ENCODE measurements at places on chromosomes 5 and 9.

DNA sequence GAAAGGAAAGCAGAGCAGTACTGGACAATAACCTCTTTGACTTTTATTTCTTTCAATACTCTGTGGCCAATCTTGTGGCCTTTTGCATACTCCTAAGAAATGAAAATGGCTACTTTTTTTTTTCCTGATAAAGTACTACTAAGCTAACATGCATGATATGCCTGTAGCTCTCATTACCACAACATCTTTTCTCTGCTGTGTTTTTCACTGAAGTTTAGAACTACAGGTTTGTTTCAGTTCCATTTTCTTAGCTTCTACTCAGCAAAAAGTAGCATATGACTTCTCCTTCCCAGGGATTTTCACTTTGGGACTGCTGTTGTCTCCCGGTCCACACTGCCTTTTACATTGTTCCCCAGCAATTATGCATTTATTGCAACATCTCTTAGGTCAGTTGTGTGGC is 204.0 kb downstream of the KCTD16 start:
- DNase-seq = no peak

- DNase-seq = no peak
These were observed 78.0 kb downstream of the AMBP start for GRCh38 chr9:114000063-114000454.

DNA sequence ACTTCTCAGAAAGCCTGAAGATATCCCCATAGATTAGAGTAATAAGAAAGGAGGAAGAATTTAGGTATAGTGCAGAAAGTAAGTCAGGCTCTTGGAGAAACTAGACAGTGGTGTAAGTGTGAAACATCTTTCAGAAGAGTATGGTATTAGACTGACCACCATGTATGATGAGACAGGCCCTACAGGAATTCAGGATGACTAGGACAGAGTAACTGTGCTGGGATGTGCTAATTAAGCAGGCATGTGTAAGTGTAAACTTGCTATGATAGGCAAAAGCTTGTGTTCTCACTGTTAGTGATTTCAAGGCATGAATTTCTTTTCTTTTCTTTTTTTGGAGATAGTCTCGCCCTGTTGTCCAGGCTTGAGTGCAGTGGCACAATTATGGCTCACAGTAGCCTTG is 70.8 kb downstream of the RAB24 start:
- DNase-seq = no peak

GRCh38 chr5:174533751-174534241 is 190.6 kb upstream of the MSX2 start:
- DNase-seq = no peak

GRCh38 chr9:112112941-112113681 is 62.0 kb downstream of the SUSD1 start:
- no peak for DNase-seq

- DNase-seq = no peak
These were observed 322.4 kb upstream of the CCNG1 start for GRCh38 chr5:163115011-163115410.

DNA sequence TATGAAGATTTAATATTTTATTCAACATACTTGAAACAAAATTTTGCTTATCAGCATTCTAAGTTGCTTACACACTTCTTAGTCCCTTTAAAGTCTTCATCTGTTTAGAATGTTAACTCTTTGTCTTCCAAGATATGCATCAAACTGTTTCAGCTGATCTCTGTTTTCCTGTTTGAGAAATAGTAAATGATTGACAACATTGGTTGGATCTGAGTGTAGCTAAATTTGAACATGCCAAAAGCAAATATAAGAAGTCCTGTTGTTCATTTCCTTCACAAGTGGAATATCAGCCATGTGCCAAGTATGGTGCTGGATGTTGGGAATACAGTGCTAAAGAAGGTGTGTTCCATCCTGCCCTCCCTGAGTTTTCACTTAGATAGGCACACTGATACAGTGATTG is 430.4 kb downstream of the EBF1 start:
- no peak for DNase-seq

DNA sequence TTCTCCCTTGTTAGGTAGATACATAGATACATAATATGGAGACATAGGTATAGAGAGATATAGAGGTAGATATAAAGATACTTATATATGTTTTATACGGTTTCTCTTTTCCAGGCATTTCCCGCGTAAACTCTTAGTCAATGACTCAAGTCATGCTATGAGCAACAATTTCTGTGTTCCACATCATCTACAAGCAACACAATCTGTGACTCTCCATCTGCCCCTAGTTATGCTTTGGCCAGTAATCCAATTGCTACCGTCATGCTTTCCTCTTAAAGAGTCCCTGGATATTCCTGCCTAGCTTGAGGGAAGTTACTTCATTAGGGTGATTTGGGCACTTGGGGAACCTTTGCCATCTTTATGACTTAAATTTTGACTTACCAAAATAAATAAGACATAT is 129.0 kb upstream of the ADAMTS16 start:
- no peak for DNase-seq

DNA sequence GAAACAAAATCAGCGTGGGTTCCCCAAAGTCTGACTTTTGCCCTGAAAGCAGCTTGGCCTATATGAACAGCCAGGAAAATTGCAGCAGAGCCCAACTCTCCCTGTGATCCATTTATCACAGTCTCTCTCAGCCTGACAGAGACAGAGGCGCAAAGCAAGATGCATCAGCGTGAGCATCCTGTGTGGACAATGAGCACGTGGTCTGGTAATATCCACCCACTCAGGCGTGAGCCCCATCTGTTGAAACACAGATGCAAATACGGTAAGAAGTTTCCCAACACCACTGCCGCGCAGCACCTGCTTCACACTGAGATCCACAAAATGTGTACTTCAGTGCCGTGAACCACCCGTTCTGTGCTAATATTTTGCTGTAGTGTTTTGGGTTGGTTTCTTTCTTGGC is 114.6 kb downstream of the MRPL36 start:
- no peak for DNase-seq

- no peak for DNase-seq
These were observed 397.7 kb downstream of the TMEM38B start for GRCh38 chr9:106092083-106092482.

DNA sequence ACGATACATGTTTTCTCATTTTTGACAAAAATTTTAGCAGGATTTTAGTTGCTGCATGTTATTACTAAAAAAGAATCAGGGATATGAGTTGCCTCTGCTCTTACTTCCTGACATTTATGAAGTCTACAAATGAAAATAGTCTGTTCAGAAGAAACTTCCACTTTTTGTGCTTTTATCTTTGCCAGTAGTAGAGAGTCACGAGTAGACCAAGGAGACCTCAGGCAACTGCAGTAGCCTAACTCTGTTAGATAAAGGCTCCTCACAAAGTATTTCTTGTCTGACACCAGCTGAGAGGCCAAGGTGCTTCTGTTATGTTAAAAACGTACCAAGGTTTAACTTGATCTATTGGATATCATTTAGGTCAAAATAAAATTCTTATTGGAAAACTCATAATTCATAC is 333.9 kb downstream of the NR2F1-AS1 start:
- DNase-seq = no peak

DNA sequence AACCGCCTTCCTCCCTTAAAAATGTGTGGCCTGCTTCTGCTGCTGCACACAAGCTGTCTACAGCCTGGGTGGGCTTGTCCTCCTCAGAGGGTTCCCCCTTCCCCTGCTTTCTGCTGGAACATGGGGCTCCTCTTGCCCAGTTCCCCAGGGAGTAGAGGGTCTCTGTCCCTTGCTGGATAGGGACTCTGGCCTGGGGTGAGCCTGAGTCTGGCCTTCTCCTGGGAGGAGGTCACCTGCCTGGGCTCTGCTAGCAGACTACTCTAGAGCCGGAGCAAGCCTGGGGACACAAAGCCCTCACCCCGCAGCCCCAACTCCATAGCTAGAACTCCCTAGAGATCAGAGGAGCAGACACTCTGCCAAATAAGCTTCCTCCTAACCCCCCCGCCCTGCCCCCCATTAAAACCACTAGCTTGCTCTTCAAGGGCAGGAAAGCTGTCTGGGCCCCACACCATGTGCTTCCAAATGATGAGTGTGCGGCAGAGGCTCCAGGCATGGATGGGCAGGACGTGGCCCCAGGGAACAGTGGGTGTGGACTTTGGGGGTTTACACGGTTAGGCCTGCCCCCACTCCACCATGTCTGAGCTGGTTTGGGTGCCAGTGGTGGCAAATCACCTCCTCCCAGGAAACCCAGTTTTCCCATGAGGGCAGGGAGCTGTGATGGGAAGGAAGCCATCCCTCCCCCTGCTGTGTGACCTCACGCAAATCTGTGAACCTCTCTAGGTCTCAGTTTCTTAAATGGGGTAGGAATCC is 10.0 kb downstream of the TCF7 start:
- no peak for DNase-seq

GRCh38 chr9:132732326-132733259 is 62.3 kb downstream of the GTF3C4 start:
- no peak for DNase-seq

GRCh38 chr9:132862533-132862932 is 15.6 kb downstream of the AK8 start:
- no peak for DNase-seq

DNA sequence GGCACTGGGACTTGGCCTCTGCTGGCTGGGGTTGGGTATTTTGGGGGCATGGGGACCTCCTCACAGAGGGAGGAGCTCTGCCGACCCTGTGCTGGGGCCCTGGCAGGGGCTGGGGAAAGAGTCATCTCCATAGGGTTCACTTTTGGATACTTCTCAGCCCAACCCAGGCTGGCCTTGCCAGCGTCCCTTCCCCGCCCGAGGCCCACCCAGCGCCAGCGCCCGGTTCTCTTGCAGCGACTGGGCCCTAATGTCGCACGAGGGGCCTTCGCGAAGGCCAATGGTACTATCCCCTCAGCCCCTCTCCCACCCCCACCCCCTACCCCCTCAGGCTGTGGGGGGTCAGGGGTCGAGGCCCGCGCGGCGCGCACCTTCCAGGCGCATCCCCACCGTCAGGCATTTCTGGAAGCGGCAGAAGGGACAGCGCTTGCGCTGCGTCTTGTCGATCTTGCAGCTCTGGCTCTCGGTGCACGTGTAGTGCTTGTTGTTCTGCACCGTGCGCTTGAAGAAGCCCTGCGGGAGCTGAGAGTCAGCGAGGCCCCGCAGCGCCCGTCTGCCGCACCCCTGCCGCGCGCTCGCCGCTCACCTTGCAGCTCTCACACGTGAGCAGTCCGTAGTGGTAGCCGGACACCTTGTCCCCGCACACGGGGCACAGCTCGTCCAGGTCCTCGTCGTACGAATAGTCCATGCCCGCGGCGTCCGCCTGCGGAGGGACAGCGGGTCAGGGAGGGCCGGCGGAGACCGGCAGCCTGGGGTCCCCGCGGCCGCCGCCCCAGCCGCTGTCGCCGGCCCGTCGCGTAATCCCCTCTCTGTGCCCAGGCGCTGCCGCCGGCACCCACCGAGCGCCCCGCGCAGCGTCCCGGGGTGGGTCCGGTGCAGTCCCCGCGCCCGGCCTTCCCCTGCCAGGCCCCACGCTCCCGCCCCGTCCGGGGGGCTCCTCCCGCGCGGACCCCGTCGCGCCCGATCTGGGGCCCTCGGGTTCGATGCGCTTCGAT is 4.2 kb downstream of the NR5A1 start:
- DNase-seq = no peak

GRCh38 chr5:142276517-142276916 is 48.3 kb downstream of the SPRY4 start:
- no peak for DNase-seq

GRCh38 chr5:101482931-101483330 is 579.8 kb upstream of the ST8SIA4 start:
- no peak for DNase-seq

GRCh38 chr5:67093279-67093678 is 103.3 kb downstream of the CD180 start:
- no peak for DNase-seq

DNA sequence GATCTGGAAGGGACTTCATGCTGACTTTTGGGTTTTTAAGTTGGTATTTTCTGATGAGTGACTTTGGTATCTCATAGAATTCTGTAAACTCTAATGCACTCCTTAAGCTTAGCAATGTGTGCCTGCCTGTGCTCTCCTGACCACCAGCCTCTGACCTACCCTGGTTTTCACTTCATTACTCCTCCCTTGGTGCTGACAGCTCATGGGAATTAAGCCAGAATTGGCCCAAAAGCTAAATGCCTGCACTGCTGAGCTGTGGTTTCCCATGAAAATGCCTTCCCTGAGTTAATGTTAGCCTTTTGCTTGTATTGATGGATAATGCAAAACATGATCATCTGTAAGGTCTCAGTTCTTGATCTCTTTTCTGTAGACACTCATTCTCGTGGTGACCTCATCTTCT is 308.0 kb downstream of the DOCK8 start:
- DNase-seq = no peak

DNA sequence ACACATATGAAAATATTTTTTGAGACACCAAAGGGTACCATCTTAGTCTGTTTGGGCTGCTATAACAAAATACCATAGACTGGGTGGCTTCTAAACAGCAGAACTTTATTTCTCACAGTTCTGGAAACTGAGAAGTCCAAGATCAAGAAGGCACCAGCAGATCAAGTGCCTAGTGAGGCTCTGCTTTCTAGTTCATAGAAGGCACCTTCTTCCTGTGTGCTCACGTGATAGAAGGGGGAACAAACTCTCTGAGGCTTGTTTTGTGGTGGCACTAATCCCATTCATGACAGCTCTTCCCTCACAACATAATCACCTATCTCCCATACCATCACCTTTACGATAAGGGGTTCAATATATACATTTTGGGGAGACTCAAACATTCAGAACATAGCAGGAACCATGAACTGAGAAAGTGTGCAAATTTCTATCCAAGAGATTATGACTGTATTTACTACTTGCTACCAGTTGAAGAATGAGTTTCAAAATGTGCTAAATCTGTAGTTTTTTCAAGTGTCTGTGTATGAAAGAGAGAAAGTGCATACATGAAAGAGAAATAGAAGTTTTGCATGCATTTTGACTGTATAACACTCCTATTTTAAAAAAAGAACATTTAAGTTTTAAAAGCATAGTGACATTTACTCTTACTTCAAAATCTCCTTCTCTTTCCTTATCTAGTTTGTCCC is 207.3 kb downstream of the PARP8 start:
- no peak for DNase-seq

DNA sequence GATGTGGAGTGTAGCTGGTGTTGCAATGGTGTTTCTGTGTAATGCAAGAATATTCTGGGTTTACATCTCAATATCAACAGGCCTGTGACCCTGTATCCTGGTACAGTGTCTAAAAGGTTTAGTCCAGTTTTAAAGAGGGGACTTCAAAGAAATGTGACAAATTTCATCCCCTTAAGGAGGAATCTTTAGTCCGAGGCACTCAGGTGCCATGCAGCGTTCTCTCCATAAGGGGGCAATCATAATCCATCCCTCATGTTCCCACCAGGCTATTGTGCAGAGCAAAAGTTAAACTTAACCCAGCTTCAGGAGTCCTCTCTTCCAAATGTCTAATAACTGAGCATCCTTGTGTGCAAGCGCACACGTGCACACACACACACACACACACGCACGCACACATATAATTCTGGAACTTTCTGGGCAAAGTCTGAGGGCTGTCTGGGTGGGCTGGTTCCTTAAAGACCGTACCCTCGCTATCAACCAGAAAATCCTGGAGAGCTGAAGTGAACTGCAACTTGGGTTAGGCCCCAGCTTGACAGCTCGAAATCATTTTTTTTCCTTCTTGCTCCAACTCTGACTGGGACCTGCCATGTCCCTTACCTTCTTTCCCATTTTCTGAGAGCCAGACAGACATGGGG is 46.0 kb downstream of the CRB2 start:
- DNase-seq = no peak
